ENCODE measurements at places on chromosomes 3 and 15. TPM values are rescaled to one million over a fixed set of nuclear protein-coding genes. Genes with fewer than 3 reads are reported as not detected.
A peak's percentile ranks its signal among the peaks of the same experiment; 100 is the strongest.

The IDH3A gene
- total RNA-seq = 97.2 TPM

The NME9 gene
- total RNA-seq = 3.5 TPM

DNA sequence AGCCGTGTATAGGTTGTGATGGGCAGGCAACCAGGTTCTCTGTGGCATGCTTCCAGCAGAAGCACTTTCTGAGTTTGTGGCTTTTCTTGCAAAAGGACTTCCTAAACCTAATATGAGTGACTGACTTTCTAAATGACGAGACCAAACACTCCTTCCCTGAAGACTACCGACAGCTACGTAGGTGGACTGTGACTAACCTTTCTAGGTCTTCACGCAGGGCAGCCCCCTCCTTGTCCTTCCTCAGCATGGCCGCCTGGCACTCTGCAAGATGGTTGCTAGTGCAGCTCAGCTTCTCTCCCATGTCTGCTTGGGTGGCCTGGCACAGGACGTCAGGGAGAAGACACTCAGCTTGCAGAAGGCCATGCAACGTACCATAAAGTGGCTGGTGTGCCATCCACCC, 20.9 kb downstream of the CXCR6 start:
- no peak for DNase-seq

GRCh38 chr3:28343144-28343543, 5.4 kb upstream of the ZCWPW2 start:
- DNase-seq = no peak

GRCh38 chr3:57911593-57911992, 96.6 kb upstream of the FLNB start:
- DNase-seq = no peak

GRCh38 chr3:196186651-196187573, 24.3 kb downstream of the ZDHHC19 start:
- peak; percentile 72 for DNase-seq

- no peak for DNase-seq
Measured at GRCh38 chr3:10351013-10351735, 30.3 kb upstream of the SEC13 start.
